Activated naive CD8-positive, alpha-beta T cell treated with anti-CD3 and anti-CD28 coated beads for 36 hours (primary cell): ENCODE measurements at places on chromosomes 7 and 10. TPM values are rescaled to one million over a fixed set of nuclear protein-coding genes. Genes with fewer than 3 reads are reported as not detected.

Gene ZNF117
- 2.9 TPM for total RNA-seq

DNA sequence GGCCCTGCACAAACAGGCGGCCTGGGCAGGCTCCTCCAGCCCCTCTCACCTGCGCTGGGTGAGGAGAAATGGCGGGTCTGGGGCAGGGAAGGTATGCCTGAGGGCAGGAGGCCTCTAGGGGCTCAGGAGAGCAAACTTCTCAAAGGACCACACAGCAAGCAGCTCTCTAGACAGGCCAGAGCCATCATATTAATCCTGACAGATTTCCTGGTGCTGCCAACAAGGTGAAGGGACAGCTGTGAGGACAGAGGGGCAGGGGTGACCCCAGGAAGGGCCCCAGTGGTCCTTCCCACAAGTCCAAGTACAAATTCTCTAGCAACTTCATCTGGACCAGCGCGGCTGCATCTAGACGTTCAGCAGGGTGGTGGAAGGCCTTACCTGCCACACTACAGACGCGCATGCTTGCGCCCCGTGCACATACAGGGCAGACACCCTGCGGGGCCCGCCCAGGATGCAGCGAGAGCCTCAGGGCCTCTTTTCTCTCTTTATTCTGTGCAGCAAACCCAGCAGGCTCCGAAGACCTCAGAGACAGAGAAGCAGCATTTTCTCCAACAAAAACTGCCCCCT is 62.1 kb downstream of the ZRANB1 start:
- no peak overlapping the region for H3K27ac ChIP-seq
- no peaks in the 10 kb centered on the region for H3K27me3 ChIP-seq
- peaks cover 4% of the 10 kb centered on the region for H3K4me1 ChIP-seq
- no peak overlapping the region for H3K4me3 ChIP-seq
- DNase-seq: no peak

DNA sequence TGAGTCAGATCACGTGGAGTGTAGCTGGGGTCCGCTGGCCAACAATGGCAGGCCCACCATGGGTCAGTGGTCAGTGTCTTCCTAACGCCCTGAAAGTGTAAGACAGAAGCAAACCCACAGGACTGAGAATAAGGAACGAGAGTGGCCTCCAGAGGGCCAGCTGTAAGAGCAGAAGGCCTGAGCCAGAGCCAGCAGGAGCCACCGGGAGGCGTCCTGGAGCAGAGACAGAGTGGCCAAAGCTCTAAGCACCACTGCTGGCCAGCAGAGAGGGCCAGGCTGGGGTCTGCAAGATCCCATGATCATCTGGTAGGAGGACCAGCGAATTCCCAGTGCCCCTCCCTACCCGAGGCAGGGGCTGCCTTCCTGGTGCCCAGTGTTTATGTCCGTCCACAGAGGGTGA is 9.2 kb downstream of the CCDC201 start:
- no peak overlapping the region for H3K27ac ChIP-seq
- no peak for DNase-seq
- peaks cover 11% of the 10 kb centered on the region for H3K27me3 ChIP-seq

GRCh38 chr7:112118581-112119566 is 87.3 kb downstream of the DOCK4 start:
- no peak overlapping the region for H3K4me3 ChIP-seq
- H3K27ac ChIP-seq: no peak overlapping the region
- no peaks in the 10 kb centered on the region for H3K4me1 ChIP-seq
- no peaks in the 10 kb centered on the region for H3K36me3 ChIP-seq
- peaks cover 5% of the 10 kb centered on the region for H3K27me3 ChIP-seq

DNA sequence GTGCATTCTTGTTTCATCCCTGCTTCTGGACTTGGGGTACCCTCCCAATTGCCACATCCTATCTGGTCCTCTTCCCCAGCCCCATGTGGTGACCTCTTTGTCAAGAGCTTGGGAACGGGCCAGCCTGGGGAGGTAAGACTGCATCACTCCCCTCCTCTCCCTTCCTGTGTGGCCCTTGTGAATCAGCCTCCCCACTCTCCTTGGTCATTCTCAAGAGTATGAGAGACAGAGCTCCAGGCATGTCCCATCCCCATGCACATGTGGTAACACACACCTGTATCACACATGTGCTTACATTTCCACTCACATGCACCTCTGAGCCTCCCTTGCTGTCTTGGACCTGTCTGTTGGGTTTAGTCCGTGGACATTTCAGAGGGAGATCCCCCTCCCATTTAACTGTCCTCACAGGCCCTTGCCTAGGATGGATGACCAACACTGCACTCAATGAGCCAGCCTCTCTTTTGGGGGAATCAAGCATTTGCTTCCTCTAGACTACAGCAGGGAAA is 2.6 kb downstream of the MRPL43 start:
- H3K27me3 ChIP-seq: no peaks in the 10 kb centered on the region
- DNase-seq: no peak
- H3K4me3 ChIP-seq: no peak overlapping the region
- H3K36me3 ChIP-seq: peaks cover 24% of the 10 kb centered on the region
- H3K4me1 ChIP-seq: peaks cover 14% of the 10 kb centered on the region

- no peak overlapping the region for H3K4me3 ChIP-seq
- no peak for DNase-seq
- no peak overlapping the region for H3K27ac ChIP-seq
- peaks cover 4% of the 10 kb centered on the region for H3K4me1 ChIP-seq
Observed at GRCh38 chr10:63865210-63865609, 344.0 kb downstream of the REEP3 start.

GRCh38 chr7:88546808-88547207 is 212.7 kb upstream of the ZNF804B start:
- H3K27ac ChIP-seq: no peak overlapping the region
- no peaks in the 10 kb centered on the region for H3K36me3 ChIP-seq
- H3K27me3 ChIP-seq: no peaks in the 10 kb centered on the region
- H3K4me3 ChIP-seq: no peak overlapping the region
- H3K4me1 ChIP-seq: no peaks in the 10 kb centered on the region
- DNase-seq: peak; percentile 2

- no peak for DNase-seq
- H3K27me3 ChIP-seq: peaks cover 70% of the 10 kb centered on the region
- no peak overlapping the region for H3K4me3 ChIP-seq
- H3K4me1 ChIP-seq: peaks cover 21% of the 10 kb centered on the region
Observed at GRCh38 chr10:79982861-79983260, 34.0 kb upstream of the SFTPD start.

DNA sequence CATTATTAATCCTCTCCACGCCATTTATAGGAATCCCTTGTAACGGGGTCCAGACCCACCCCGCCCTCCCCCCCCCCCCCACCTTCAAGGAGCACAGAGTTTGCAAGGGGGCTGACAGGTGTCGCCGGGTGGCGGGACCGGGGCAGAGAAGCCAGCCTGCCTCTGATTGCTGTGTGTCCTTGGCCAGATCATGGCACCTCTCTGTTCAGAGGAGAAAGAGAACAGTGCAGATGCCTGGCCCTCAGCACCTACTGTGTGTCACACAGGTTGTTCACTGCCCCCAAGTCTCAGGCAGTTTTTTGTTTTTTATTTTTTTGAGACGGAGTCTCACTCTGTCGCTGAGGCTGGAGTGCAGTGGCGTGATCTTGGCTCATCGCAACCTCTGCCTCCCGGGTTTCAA is 5.4 kb upstream of the MICALL2 start:
- no peak for DNase-seq
- no peaks in the 10 kb centered on the region for H3K36me3 ChIP-seq
- no peak overlapping the region for H3K27ac ChIP-seq
- no peak overlapping the region for H3K4me3 ChIP-seq
- H3K27me3 ChIP-seq: no peaks in the 10 kb centered on the region
- H3K4me1 ChIP-seq: peaks cover 2% of the 10 kb centered on the region

DNA sequence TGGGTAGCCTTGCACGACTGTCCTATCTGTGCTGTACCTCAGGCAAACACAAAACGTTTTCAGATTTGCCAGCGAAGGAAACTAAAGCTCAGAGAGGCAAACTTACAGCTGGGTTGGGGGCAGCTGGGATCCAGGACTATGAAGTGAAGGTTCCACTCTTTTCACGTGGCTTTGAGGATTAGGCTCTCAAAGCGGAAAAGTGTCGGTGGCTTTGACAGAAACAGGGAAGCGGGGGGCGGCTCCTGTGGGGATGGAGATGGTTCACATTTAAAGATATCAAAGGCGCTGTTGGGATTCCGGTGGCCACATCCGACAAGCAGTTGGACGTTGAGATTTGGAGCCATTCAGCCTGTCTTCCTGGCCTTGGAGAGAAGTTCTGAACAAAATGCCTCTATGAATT is 958.3 kb upstream of the ZNF722 start:
- no peak overlapping the region for H3K4me3 ChIP-seq
- H3K36me3 ChIP-seq: peaks cover 2% of the 10 kb centered on the region
- H3K27me3 ChIP-seq: no peaks in the 10 kb centered on the region
- H3K27ac ChIP-seq: no peak overlapping the region
- no peak for DNase-seq

DNA sequence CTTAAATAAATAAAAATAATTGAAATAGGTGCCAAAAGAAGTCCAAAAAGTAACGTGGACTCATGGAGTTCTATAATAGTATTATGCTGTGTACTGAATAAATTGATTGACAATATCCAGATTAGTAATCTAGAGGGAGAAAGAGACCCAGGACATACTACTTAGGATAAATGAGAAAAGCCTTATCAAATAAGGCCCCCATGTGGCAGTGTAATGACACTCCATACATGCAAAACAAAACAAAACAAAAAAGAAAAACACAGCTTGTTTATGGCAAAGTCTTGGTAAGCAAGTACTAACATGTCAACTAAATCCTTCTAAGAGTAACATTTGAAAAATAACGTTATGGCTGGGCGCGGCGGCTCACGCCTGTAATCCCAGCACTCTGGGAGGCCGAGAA is 3.6 kb upstream of the RUNDC3B start:
- no peak overlapping the region for H3K27ac ChIP-seq
- H3K27me3 ChIP-seq: peaks cover 18% of the 10 kb centered on the region
- H3K4me3 ChIP-seq: no peak overlapping the region
- no peaks in the 10 kb centered on the region for H3K36me3 ChIP-seq
- peaks cover 12% of the 10 kb centered on the region for H3K4me1 ChIP-seq
- DNase-seq: no peak

Gene PON3
- total RNA-seq: 0.32 TPM

DNA sequence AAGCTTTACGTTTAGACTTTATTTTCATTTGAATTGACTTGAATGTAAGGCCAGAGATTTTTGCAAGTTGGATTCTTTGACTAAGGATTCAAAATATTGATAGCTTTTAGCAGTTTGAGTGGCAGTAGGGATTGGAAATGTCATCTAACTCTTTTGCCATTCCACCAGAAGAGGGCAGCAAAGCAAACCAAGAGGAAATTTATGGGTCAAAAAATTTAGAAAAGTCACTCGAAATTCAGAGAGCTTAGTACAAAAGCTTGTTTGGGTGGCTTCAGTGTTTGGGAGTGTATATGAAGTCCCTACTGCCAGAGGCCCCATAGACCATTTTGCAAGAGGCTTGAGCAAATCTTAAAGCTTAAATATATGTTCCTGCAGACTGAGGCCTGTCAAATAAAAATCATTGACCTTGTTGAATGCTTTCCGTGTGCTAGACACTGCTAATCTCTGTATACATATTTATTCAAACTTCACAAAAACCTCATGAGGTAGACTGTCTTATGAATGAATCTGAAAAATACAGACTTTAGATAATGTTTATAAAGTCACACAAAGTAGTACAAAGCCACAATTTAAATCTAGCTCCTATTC is 44.6 kb upstream of the RSBN1L start:
- H3K27me3 ChIP-seq: no peaks in the 10 kb centered on the region
- no peak overlapping the region for H3K27ac ChIP-seq
- DNase-seq: no peak
- H3K4me3 ChIP-seq: no peak overlapping the region
- no peaks in the 10 kb centered on the region for H3K4me1 ChIP-seq

GRCh38 chr7:91243591-91244301 is 20.5 kb upstream of the FZD1 start:
- no peaks in the 10 kb centered on the region for H3K36me3 ChIP-seq
- no peak for DNase-seq
- H3K27me3 ChIP-seq: peaks cover 17% of the 10 kb centered on the region
- no peak overlapping the region for H3K27ac ChIP-seq
- no peak overlapping the region for H3K4me3 ChIP-seq

Gene GPR85
- total RNA-seq: not detected

- H3K4me3 ChIP-seq: no peak overlapping the region
- no peaks in the 10 kb centered on the region for H3K36me3 ChIP-seq
- H3K27me3 ChIP-seq: no peaks in the 10 kb centered on the region
- H3K27ac ChIP-seq: no peak overlapping the region
Observed at GRCh38 chr10:122549636-122550035, 10.9 kb upstream of the DMBT1 start.

Gene TUBAL3
- not detected for total RNA-seq

Gene NKX1-2
- not detected for total RNA-seq

GRCh38 chr7:110914263-110914662 is 176.7 kb upstream of the LRRN3 start:
- peaks cover 13% of the 10 kb centered on the region for H3K4me1 ChIP-seq
- H3K27ac ChIP-seq: no peak overlapping the region
- DNase-seq: no peak
- no peak overlapping the region for H3K4me3 ChIP-seq

Gene PLXNA4
- total RNA-seq: 0.29 TPM

- peaks cover 52% of the 10 kb centered on the region for H3K36me3 ChIP-seq
- H3K27ac ChIP-seq: no peak overlapping the region
- H3K27me3 ChIP-seq: peaks cover 6% of the 10 kb centered on the region
Observed at GRCh38 chr7:1966631-1967200, 266.0 kb downstream of the MAD1L1 start.

Gene CREB5
- total RNA-seq: 2.4 TPM

DNA sequence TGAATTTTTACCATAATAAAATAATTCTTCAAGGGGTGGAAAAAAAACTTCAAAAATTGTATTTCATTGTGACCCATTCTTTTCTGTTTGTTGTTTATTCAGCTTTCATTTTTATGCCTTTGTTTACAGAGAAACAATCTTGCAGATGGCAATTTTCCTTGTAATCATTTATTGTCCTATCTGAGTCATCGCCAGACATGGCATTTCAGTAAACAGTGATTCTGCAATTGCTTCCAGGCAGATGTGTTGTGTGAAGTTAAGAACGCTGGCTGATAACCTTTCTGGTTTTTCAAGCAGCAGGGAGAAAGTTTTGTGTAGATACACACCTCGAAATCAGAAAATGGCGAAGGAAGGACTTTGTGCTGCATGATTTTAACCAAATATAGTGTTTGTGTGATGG is 80.7 kb upstream of the RPA3 start:
- peaks cover 27% of the 10 kb centered on the region for H3K36me3 ChIP-seq
- H3K27me3 ChIP-seq: no peaks in the 10 kb centered on the region
- DNase-seq: no peak

Gene SPDYE2
- total RNA-seq: not detected

Gene ANXA8L1
- total RNA-seq: not detected

Gene TFR2
- 10.9 TPM for total RNA-seq

DNA sequence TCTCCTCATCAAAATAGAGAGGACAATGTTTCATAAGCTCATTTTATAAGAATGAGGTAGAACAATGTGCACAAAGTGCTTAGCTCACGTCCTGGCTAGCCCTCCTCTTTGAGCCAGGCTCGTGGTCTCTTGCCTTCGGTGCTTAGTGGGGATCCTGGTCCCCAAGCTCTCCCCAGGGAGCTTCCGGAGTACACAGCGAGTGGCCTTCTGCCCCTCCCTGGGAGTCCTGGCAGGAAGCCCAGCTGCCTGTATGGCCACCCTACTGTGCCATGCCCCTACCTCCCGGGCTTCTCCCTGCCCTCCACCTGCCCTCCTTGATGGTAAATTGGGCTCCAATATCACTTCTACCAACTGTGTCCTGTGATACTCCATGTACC is 868 bp downstream of the MYO1G start:
- peak overlapping the region; percentile 97 for H3K4me3 ChIP-seq
- peaks cover 52% of the 10 kb centered on the region for H3K4me1 ChIP-seq
- peaks cover 67% of the 10 kb centered on the region for H3K36me3 ChIP-seq
- DNase-seq: no peak
- H3K27me3 ChIP-seq: no peaks in the 10 kb centered on the region
- peak overlapping the region; percentile 100 for H3K27ac ChIP-seq
